Uterus (tissue), 4 donors: ENCODE measurements at places on chromosomes 11 and 22. TPM values are rescaled to one million over a fixed set of nuclear protein-coding genes. Genes with fewer than 3 reads are reported as not detected.

DNA sequence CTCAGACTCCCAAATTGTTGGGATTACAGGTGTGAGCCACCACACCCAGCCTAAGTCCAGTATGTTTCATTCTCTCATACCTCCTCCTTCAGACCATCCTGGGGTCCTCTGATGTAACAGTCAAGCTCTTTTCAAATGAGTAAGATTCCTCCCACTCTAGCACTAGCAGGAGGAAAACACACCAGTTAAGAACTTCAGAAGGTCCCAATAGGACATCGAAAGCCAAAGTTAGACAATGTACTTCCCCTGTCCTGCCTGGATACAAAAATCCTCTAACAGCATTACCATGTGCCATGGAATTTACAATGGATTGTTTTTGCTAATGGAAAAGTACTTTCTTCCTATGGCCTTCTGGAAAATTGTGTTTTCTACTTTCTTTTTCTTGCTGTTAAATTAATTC lies 67.1 kb downstream of the CCDC34 start:
- H3K36me3 ChIP-seq: no peaks in the 10 kb centered on the region
- H3K27ac ChIP-seq: no peak overlapping the region
- no peak for DNase-seq
- no peaks in the 10 kb centered on the region for H3K4me1 ChIP-seq
- no peaks in the 10 kb centered on the region for H3K27me3 ChIP-seq

GRCh38 chr11:75582895-75583717 lies 21.1 kb downstream of the SERPINH1 start:
- peak overlapping the region; percentile 99 for H3K27ac ChIP-seq
- peak overlapping the region; percentile 72 for H3K4me3 ChIP-seq
- H3K27me3 ChIP-seq: no peaks in the 10 kb centered on the region
- DNase-seq: peak; percentile 77

- DNase-seq: no peak
- H3K4me3 ChIP-seq: no peak overlapping the region
These were observed 29.5 kb upstream of the RAB1B start for GRCh38 chr11:66238786-66239413.

DNA sequence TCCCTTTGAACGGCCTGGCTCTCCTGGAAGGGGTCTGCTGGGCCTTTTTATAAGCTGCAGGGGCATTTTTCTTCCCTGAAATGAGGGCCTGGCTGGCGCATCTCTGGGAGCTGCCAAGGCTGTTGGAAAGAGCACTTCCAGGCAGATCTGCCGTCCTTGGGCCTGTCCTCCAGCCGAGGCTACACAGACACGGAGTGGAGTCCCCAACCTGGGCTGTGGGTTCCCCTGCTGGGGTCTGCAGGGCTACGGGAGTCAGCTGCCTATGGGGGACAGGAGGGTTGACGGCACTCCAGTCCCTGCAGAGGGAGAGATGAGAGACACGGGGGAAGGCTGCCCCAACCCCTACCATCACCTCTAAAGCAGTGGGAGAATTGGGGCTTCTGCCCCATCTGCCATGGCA lies 606.6 kb downstream of the TBC1D22A start:
- H3K4me3 ChIP-seq: no peak overlapping the region
- no peaks in the 10 kb centered on the region for H3K36me3 ChIP-seq
- no peaks in the 10 kb centered on the region for H3K4me1 ChIP-seq

DNA sequence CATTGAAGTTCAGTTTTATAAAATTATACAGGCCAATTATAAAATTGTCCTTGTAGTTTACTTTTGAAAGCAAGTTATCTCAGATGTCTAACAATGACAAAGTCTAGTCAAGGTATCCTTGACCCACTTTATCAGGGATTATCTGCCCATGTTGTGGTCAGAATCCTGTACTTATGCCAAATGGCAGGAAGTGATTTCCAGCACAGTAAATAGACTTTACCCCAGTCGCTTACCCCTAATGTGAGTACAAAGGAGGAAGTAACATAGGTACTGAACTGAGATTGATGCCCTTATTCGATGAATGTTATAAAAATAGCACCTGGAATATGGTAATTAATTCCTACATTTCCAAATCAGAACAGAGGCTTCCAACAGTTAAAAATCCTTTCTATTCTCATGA lies 355.7 kb downstream of the CNTN5 start:
- H3K4me3 ChIP-seq: no peak overlapping the region
- no peak overlapping the region for H3K27ac ChIP-seq
- no peaks in the 10 kb centered on the region for H3K36me3 ChIP-seq
- no peaks in the 10 kb centered on the region for H3K27me3 ChIP-seq
- H3K4me1 ChIP-seq: no peaks in the 10 kb centered on the region

DNA sequence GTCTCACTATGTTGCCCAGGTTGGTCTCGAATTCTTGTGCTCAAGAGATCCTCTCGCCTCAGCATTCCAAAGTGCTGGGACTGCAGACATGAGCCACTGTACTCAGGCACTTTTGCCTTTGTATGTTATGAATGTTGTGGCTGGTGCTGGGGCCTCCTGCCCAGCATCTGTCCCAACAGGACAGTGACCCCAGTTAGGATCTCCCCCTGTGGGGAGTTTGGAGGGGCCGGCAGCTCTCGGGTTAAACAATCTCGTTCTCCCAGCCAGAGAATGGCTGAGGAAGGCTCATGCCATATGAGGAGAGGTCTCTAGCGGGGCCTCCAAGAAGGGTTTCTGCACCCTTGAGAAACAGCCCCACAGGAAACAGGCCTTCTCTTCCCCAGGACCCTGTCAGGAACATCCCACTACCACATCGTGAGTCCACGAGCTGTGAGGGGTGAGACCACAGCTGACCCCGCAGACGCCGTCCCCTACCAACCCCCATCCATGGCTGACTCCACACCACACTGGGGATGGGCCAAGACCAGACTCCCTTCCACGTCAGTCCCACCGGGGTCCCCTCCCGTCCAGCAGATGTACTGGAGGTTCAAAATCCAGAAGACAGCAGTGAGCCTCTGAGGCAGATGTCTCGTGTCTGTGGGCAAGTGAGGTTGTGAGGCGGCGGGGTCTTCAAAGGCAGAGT lies 54.1 kb downstream of the SHANK2 start:
- H3K4me1 ChIP-seq: no peaks in the 10 kb centered on the region
- H3K27me3 ChIP-seq: no peaks in the 10 kb centered on the region
- no peaks in the 10 kb centered on the region for H3K36me3 ChIP-seq

THY1 gene
- 10.7 TPM for total RNA-seq

ARHGEF12 gene
- 95.3 TPM for total RNA-seq

TMEM25 gene
- total RNA-seq: 26.8 TPM
